ENCODE measurements at places on chromosomes 6 and 20.

GRCh38 chr6:168416531-168416930, 24.5 kb upstream of the SMOC2 start:
- no peak for DNase-seq

DNA sequence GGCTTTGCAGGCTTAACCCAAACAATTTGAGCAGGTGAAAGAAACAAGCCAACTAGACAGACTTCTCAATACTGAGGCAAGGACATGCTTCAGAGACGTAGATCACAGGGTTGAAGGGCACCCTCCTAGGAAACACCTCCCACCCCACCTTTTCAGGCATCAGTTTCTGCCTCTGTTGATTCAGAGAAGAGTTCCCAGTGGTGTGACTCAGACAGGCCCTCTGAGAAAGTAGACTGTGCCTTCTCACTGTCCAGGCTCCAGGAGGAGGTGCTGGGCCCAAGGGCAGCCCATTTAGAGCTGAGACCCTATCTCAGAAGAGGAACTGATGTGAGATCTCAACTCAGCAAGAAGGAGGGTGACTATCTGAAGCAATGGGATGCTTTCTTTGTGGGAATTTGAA, 108.1 kb downstream of the FAM50B start:
- DNase-seq, result no peak

DNA sequence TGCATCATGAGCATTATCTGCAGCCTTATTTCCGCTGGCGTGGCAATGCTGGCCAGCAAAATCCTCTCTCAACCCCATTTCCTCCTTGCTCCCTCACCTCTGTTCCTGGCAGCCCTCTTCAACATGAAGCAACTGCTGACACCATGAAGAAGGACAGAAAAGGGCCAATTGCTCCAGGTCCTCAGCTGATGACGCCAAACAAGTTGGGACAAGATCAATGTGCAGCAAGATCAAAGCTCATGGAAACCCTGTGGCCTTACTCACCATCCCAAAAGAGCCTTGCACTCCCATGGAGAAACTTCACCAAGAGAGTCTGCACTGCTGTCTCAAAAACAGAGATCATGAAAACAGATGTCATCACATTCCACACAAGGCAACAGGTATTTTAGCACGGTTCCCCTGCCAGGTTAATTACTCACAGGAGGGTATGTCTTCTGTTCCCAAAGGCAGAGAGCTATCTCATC, 7.4 kb downstream of the GFOD1 start:
- DNase-seq, result no peak

DNA sequence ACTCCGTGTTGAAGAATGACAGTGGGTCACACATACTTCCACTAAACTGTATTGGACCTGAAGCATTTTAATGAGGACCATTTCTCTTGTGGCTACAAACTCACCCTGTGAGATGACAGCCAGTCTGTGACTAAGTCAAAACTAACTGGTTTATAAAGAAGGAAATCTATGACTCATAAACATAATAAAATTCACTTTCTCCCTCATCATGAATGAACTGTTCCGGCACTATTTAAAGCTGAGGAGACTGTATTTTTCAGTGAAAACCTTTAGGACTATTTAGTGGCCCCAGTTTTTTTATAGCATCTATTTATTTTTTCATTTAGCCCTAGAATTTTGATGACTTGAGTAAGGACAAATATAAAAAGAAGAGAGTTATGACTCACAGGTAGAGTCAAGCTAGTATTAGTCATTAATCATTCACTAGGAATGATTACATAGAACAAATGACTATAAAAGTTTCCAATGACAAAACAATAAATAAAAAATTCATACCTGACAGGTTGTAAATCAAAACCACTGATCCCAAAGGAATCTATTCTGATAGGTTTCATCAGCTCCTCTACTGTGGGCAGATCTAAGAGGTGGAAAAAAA, 34.2 kb downstream of the CEP162 start:
- no peak for DNase-seq

- DNase-seq, result no peak
Measured at GRCh38 chr6:113018351-113019151, 671.4 kb downstream of the RFPL4B start.

DNA sequence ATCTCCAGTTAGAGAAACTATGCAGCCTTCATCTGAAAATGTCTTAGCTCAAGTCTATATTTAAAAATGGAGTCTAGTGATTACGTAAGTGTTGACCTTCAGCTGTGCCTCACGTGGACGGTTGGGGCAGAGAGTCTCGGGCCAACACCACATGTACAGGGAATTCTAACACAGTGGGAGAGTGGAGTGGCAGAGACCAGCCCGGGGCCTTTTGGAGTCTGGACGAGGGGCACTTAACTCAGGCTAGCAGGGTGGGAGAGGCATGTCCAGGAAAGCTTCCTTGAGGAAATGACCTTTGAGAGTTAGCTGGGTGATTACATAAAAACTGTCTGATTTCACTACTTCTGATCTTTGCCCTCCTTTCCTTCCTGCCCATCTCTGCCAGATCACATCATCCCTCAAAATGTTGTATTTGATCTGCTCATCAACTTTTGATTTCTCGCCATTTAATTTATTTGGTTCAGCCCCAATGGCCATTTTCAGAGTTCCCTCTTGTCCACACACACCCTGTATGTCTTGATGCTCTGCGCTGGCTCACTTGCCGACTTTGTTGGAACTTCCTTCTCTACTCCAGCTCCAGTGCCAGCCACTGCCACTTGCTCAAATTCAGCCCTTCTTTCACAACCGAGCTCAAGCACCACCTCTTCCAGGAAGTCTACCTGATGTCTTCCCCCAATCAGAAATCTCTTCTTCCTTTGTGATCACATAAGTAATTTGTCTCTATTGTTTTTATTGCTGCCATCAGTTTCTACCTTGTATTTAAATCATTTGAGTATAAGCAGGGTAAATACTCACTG, 2.6 kb downstream of the ARMC2 start:
- DNase-seq, result no peak

- no peak for DNase-seq
Measured at GRCh38 chr6:5667737-5668136, 339.0 kb downstream of the NRN1 start.

DNA sequence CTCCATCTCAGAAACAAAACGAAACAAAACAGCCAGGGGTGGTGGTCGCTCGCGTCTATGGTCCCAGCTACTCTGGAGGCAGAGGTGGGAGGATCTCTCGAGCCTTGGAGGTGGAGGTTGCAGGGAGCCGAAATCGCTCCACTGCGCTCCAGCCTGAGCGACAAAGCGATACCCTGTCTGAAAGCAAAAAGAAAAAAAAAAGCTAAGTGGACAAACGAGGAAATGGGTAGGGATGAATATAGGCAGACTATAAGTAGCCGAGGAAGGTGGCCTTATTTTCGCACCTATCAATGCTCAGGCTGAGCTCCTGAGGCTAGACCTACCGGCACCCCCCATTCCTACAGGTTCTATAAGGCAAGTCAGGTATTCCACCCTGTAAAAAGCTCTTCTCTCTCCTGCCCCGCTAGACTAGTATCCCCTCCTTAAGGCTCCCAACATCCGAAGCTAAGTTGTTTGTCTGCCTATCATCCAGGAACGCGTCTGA, 650 bp upstream of the CASP8AP2 start:
- peak; percentile 24 for DNase-seq

DNA sequence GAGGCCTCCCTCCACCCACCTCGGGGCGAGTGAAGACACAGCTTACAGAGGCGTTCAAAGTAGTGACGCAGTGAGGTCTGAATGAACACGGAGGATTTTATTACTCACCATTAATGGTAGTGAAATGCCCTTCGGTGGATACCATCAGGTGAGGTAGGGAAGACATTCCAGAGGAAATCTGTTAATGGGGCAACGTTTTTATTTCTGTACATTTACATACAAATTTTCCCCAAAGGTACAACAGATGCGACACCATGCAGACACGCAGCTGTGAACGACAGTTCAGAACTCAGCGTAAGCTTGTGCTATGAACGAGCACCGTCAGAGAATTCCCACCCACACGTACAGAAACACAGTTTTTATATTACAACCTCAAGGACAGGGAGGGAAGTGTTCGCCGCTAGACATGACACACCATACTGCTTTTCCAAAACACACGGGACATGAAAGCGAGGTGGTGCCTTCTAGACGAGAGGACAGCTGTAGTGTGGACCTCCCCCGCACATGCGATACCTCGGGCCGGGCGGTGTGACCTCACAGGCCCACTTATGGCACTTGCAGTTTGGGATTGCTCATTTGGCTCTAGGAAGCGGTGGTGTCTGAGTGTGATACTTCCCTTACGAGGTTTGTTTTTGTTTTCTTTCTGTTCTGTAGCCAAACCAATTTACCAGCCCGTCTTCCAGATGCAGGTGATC, 10.7 kb downstream of the PSMG4 start:
- DNase-seq, result no peak

- DNase-seq, result peak; percentile 11
Measured at GRCh38 chr20:39568109-39568508, 606.0 kb downstream of the DHX35 start.

- DNase-seq, result no peak
Measured at GRCh38 chr6:166245148-166245547, 63.0 kb downstream of the PRR18 start.

- no peak for DNase-seq
Measured at GRCh38 chr20:39206899-39207564, 244.9 kb downstream of the DHX35 start.

GRCh38 chr20:53691060-53691810, 97.6 kb upstream of the ZNF217 start:
- no peak for DNase-seq

GRCh38 chr6:39476670-39477069, 154.2 kb upstream of the KCNK16 start:
- no peak for DNase-seq

- no peak for DNase-seq
Measured at GRCh38 chr6:40302856-40303454, 284.2 kb downstream of the LRFN2 start.

- DNase-seq, result no peak
Measured at GRCh38 chr6:12371151-12371550, 81.0 kb downstream of the EDN1 start.

GRCh38 chr6:273551-274058, 18.7 kb upstream of the DUSP22 start:
- no peak for DNase-seq

GRCh38 chr6:139457476-139457875, 83.0 kb upstream of the CITED2 start:
- DNase-seq, result no peak

DNA sequence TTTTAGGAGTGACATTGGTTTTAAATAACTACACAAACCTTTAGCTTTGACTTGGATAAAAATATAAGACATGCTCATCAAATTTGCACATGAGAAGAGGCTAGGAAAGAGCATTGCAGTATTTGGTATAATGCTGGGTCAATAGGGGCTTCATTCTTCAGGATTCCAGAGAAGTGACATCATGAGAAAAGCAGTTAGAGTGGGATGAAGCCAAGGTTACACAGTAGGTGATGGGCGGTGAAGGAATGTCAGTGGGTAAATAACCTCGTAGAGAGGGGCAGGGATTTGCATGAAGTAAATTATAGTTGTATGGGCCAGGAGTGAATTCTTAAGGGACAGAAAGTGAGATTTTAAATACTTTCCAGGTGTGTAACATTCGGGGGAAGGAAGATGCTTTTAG, 216.2 kb downstream of the RFPL4B start:
- DNase-seq, result no peak

DNA sequence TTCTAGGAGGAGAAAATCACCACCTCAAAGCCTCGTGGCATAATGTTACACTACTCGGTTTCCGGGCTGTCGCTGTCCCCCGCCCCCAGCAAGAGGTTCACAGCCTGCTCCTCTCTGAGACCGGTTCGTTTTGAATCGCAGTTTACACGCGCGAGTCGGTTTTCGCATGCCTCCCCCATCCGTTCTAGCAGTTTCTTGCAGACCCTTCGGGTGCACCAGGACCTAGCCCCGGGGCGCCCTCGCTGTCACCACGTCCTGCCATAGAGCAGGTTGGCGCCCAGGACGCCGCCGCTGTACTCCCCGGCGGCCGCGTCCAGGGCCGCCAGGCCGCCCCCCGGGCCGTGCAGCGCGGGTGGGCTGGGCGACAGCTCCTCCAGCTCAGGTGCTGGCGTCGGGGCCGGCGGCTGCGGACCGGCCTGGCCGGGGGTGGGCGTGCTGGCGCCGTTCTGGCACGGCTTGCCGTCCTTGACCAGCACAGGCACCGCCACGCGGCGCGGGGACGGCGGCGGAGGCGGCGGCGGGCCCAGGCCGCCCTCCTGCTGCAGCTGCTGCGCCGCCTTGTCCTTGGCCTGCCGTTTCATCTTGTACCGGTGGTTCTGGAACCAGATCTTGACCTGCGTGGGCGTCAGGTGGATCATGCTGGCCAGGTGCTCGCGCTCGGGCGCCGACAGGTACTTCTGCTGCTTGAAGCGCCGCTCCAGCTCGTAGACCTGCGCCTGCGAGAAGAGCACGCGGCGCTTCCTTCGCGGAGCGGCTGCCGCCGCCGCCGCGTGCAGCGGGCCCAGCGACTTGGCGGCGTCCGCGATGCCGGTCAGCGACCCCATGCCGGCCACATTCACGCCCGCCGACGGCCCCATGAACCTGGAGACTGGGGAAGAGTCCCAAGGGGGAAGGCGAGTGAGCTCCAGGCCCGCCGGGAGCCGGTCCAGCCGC, 1.4 kb downstream of the NKX2-4 start:
- DNase-seq, result peak; percentile 58

Measured in GM20000 (cell line).